ENCODE measurements at places on chromosomes 1 and 21.
A peak's percentile ranks its signal among the peaks of the same experiment; 100 is the strongest.

GRCh38 chr1:226960944-226961765 is 21.1 kb downstream of the COQ8A start:
- no peak for DNase-seq

DNA sequence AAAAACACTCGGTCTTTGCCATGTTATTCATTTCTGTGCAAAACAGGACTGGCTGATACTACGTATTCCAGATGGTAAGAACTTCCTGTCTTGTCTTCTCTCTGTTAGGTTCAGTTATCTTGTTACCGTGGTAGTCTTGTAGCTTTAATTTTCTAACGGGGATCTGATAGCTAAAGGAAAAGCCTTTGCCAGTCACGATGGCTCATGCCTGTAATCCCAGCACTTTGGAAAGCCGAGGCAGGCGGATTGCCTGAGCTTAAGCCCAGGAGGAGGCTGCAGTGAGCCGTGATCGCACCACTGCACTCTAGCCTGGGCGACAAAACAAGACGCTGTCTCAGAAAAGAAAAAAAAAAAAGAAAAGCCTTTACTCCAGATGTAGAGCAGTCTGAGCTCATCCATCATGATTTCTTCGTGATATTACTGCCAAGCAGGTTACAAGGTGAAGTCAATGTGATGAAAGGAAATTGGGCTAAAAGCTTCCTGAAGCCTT is 11.1 kb upstream of the MSTO1 start:
- peak; percentile 18 for DNase-seq

DNA sequence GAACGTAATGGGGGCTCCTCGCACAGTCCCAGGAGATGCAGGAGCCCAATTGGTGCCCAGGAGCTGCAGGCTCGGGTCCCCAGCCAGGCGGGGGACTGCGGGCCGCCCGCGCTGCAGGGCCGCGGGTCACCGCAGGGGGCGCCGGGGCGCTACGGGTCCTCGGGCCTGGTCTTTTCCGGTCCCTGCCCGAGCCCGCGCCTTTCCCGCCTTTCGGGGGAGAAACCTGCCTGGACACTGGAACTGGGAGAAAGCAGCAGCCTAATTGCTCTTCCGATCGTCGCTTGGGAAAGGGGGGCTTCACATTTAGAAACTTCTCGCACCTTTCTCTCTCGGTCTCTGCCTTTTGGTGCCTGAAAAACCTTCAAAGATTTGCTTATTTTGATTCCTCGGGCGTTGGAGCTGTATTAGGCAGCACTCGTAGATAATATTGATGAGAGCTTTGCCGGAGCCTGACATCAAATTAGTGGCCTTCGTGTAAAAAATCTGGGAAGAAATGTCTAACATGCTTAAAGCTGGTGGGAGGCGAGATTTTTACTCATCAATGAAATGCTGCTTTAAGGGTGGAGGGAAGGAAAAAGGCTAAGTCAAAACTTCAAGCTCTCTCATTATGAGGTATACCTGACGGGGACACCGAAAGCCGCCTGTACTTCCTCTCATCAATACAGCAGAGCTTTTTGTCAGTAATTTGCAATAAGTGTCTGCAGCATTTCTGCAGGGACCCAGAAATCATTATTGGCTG is 12.6 kb upstream of the BARHL2 start:
- DNase-seq: no peak

DNA sequence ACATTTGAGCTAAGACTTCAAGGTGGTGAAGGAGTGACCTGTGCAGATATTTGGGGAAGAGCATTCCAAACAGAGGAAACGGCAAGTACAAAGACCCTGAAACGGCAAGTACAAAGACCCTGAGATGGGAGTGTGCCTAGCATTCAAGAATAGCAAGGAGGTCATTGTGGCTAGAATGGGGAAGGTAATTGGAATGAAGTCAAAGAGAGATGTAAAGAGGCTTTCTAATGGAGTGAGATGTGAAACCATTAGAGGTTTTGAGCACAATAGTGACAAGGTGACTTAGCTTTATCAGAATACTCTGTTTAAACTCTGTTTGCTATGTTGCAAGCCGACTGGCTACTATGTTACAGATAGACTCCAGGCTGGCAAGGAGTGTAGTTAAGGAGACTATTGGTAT is 4.4 kb downstream of the CDC7 start:
- no peak for DNase-seq

DNA sequence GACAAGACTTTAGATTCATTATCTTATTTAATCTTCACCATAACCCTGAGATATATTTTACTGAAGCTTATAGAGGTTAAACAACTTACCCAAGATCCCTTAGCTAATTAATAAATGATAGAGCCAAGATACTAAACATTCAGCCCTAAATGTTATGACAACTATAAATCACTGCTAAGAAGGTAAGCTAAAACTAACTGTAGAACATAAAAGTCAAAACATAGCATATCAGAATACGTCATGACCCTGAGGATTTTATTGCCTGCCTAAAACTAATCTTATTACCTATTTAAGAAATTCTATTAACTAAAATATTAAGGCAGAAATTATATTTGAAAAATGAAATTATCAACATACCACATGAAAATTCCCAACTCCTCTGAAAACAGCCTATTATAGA is 22.6 kb downstream of the EVI5 start:
- DNase-seq: no peak

- no peak for DNase-seq
Observed at GRCh38 chr1:40094466-40095110, 2.5 kb downstream of the PPT1 start.

GRCh38 chr1:235069176-235069575 is 59.5 kb downstream of the TOMM20 start:
- DNase-seq: no peak

DNA sequence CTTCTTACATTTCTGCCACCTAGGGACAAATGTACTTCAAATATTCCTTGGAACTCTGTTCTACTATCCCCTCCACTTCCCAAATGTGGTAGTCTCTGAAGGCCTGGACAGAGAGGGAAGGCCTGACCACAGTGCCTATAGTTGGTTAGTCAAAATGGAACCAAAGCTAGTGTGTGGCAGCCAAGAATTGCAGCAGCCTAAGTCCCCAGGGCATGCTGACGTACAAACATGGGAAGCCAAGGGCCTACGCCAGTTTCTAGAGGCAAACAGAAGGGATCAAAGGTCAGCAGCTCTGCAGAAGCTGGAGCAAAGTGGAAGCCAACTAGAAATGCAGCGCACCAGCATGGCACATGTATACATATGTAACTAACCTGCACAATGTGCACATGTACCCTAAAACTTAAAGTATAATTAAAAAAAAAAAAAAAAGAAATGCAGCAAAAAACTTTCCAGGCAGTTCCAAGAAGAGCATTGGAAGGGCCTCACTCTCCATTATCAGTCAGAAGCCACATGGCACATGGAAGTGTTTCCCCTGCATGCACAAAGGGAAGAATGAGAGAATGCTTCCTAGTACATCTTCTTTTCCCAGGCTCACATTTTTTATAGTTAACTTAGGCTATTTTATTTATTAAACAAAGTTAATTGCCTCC is 39.4 kb upstream of the GADD45A start:
- peak; percentile 19 for DNase-seq

- no peak for DNase-seq
Observed at GRCh38 chr1:113770031-113770430, 10.7 kb upstream of the PHTF1 start.

DNA sequence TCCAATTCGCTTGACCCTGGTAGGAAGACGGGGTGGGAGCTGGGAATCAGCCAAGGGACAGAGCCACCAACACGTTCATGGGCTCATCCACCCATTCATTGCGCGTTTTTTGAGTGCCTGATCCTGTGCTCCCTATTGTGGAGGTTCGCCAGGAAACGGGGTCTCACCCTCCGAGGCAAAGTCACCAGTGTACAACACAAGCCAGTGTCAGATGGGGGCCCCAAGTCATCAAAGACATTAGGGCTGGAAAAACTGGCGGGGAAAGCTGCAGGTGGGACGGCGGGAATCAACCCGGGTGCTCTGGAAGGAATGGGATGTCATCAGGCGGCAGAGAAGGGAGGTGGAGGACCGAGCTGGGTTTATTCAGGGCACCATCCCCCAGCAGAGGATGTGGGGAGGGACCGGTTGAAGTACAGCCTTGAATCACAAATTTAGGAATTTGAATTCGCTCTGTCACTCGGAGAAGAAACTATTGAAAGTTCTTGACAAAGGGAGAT is 667 bp upstream of the NID1 start:
- DNase-seq: peak; percentile 27

- DNase-seq: no peak
Observed at GRCh38 chr1:6423321-6423999, 1.1 kb upstream of the ESPN start.

- DNase-seq: no peak
Observed at GRCh38 chr1:233707153-233707879, 93.4 kb downstream of the KCNK1 start.

DNA sequence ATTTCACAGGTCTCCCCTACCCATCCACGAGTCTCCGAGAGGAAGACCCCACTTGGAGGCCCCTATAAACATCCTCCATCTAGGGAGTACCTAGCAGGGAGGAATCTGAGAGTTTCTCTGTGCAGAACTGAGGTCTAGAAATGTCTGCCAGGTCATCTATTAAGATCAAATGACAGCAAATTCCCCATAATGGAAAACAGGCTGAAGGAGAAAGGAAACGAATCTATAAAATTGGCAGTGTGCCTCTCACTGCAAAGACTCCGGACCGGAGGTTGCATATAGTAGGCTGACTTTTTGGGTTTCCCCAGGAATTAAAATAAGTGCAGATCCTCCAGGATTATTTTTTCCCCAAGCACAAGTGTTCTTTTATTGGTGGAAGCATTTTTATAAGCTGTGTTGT is 57.7 kb downstream of the NMNAT2 start:
- peak; percentile 41 for DNase-seq

GRCh38 chr1:245079021-245079609 is 75.7 kb upstream of the KIF26B start:
- no peak for DNase-seq

DNA sequence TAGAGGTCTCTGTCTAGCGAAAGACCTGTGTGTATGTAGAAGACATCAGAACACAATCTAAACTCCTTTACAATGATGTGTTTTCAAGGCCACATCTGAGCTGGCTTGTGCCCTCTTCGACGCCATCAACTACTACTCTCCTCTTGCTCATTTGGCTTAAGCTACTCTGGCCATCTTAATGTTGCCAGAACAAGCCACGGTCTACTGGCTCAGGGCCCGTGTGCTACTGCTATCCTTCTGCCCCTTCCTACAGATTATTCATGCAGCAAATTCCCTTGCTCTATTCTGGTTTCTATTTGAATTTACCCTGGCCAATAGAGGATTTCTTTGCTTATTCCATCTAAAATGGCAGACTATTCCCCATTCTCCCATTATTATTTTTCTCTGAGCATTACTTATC is 121.7 kb downstream of the ZZZ3 start:
- no peak for DNase-seq

DNA sequence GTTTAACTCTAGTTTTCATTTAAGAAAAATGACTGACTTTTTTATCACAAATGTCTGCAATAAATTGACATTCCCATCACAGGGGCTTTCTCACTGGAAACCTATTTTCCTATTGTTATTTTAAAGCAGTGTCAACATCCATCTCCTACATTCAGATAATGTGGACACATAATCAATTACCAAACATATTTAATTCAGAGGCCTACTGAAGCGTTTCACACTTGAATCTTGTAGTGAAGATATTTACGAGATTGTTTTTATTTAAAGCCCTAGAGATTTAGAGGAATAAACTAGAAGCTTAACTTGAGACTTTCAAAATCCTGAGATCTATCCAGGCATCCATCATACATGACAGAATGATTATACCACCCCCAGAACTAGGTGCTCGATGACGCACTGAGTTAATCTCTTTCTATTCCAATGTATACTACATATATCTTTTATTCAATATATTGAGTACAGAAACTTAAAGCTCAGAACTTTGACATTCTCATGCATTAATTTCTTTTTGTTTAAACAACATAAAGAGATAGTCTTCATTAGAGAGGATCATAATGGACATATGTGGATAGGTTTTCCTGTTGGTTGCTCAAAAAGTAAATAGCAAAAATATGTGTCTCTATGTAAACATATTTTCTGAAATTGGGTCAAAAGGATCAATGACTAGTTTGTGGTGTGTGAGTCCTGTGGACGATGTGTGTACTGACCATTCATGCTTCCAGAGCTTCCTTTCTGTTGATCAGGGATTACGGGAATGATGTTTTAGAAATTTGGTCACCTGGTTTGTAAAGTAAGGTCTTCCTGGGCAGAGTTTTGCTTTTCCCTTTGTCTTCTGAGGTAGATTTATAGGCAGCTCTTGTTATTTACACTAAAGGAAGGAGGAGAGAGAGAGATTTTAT is 171.5 kb upstream of the HMCN1 start:
- DNase-seq: no peak

DNA sequence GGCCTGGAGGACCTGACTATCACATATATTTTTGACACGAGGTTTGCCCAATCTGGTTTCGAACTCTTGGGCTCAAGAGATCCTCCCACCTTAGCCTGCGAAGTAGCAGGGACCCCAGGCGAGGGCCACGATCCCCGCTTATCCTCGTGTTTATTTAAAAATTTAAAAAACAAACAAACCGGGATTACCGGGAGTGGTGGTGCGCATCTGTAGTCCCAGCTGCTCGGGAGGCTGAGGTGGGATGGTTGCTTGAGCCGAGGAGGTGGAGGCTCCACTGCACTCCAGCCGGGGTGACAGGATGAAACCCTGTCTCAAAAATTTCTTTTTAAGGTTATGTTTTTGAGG is 452 bp upstream of the EXOSC10 start:
- DNase-seq: no peak

- DNase-seq: no peak
Observed at GRCh38 chr1:111604931-111605330, 14.7 kb upstream of the RAP1A start.

DNA sequence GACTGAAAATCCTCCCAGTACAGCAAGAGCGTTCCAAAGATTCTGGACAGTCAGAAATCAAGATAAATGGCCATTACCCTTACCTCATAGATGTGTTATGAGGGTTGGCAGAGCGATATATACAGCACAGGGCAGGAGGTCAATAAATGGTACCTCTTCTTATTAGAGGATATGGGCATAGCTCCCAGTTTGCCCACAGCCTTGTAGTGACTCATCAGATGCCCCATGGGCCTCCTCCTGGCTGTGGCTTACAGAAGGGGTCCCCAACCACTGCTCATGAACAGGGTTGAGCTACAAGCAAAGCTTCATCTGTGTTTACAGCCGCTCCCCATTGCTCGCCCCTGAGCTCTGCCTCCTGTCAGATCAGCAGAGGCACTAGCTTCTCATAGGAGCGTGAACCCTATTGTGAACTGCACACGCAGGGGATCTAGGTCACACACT is 7.3 kb upstream of the IFNGR2 start:
- DNase-seq: no peak

DNA sequence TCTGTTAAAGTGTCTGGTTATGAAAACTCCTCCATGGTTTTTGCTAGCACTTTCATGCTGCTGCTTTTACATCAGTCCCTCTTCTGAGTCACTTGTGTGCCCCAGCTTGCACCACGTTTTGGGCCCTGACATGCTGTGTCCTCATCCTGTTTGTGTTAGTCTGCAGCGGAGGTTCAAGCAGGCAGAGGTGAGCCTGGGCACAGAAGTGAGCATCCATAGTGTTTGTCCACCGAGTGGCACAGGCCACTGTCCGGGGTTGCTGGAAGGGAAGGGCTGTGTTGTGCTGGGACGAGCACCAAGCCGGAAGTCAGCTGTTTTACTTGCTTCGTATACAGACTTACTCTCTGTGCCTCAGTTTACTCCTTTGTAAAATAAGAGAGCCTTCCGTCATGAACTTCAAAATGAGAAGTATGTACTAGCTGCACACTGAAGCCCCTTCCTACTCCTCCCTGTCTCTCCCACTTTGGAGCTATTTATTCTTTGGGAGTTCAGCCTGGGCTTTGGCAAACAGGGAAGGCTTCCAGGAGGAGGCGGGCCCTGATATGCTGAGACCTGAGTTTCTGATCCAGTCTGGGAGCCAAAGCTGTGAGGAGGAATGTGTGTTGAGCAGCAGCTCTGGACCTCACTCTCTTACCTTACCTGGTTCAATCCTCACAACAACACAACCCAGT is 10.7 kb upstream of the LAPTM5 start:
- DNase-seq: no peak

All from muscle of arm (tissue), 14 donors.